ENCODE measurements at places on chromosomes 13 and 19.

DNA sequence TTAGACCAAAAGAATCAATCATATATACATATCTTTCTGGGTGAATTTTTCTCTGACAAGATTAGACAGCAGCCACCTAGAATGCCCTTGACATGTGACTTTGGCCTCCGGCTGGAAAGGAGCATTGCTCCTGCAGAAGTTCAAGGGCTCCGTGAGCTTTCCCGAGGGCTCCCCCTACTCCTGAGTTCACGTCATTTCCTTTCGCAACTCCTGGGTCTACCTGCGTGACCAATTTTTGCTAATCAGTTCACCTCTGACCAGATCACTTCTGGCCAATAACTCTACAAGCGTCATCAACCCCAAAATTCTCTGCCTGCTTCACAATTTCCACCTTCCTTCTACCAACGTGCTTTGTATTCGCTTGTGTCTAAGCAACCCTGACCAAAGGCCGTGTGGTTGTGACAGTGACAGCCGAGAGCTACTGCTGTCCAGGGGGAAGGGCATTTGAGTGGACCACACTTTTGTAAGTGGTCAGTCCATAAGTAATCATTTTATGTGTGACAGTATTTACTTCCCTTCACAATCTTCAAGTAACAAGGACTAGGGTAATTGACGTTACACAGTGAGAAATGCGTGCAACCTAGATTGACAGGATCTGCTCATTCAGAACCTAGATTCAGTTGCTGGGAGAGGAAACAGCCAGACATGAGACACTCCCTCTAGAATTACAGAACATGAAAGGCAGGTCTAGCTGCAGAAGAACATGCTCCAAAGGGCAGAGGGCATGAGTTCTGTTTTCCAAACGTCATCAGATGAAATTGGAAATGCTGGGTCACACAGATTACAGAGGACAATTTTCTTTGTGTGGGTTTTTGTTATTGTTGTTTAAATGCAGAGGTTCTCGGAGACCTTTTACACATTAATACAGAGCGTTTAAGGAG lies 145.9 kb upstream of the SPACA7 start:
- DNase-seq: no peak

DNA sequence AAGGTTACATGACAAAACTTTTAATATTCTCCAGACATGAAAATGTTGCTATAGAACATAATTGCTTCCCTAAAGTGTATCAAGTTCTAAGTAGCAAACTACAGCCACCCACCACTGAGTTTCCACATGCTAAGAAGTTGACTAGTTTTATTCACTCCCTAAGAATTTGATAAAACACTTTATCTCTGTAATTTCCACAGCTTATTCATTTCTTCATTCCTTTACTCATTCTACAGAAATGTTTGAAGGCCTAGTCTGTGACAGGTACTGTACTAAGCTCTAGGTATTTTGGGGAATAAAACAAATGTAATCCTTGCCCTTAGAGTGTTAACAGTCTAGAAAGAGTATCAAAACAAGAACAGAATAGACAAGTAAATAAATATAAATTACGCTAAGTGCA lies 101.8 kb upstream of the DIAPH3 start:
- no peak for DNase-seq

GRCh38 chr13:79621902-79622301 lies 140.9 kb downstream of the NDFIP2 start:
- no peak for DNase-seq

GRCh38 chr19:7674010-7675005 lies 2.6 kb upstream of the MCEMP1 start:
- no peak for DNase-seq

- no peak for DNase-seq
Measured at GRCh38 chr19:944663-945241, 18.9 kb downstream of the ARID3A start.

- DNase-seq: peak; percentile 84
Measured at GRCh38 chr19:35612559-35613321, at the start of gene HAUS5. Gene HAUS5, plus strand, starts transcription at chr19:35612735. Its CDS starts 60 bp downstream, at chr19:35612795.

GRCh38 chr19:4059891-4060620 lies 6.6 kb downstream of the ZBTB7A start:
- DNase-seq: no peak

- peak; percentile 60 for DNase-seq
Measured at GRCh38 chr13:43815204-43815603, 28.4 kb upstream of the ENOX1 start.

DNA sequence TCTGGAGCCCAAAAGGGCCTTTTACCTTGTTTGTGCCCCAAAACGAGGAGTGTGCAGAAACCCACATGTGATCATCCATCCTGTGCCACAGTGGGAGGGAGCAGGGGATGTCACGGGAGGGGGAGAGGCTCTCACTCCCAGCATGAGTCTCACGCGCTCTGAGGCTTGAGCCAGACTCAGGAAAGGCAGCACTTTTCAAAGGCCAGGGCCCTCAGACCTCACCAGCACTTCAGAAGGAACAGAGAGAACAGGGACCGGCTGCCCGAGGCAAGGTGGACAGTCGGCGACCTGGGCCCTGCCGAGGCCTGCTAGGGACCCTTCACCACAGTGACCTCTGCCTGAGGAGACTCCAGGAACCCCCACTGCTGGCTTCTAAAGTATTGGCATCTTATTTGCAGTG lies 71.7 kb upstream of the WASF3 start:
- DNase-seq: no peak

- no peak for DNase-seq
Measured at GRCh38 chr13:89688918-89689317, 1658.6 kb upstream of the MIR17HG start.

DNA sequence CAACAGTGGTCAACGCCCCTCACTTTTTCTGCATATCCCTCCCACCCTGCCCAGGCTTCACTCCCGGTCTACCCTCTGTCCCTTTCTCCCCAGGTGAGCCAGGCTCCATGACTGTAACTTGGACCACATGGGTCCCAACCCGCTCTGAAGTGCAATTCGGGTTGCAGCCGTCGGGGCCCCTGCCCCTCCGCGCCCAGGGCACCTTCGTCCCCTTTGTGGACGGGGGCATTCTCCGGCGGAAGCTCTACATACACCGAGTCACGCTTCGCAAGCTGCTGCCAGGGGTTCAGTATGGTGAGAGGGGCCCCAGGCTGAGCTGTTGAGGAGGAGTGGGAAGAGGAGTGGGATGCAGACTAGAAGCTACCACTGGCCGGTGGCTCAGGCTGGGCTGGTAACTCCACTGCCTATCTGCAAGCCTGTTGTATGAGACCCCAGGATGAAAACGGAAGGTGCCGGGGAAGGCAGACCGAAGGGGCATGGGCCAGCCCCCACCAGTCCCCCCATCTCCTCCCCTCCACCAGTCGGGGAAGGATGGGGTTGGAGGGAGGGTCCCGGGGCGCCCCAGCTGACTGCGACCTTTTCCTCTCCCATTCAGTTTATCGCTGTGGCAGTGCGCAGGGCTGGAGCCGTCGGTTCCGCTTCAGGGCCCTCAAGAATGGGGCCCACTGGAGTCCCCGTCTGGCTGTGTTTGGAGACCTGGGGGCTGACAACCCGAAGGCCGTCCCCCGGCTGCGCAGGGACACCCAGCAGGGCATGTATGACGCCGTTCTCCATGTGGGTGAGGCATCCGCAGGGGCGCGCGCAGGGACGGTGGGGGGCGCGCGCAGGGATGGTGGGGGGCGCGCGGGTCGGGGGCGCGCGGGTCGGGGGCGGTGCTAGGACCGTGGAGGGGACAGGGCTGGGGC lies 14.4 kb downstream of the ACP7 start:
- DNase-seq: no peak

- DNase-seq: no peak
Measured at GRCh38 chr19:28208745-28209144, 1004.2 kb downstream of the UQCRFS1 start.

DNA sequence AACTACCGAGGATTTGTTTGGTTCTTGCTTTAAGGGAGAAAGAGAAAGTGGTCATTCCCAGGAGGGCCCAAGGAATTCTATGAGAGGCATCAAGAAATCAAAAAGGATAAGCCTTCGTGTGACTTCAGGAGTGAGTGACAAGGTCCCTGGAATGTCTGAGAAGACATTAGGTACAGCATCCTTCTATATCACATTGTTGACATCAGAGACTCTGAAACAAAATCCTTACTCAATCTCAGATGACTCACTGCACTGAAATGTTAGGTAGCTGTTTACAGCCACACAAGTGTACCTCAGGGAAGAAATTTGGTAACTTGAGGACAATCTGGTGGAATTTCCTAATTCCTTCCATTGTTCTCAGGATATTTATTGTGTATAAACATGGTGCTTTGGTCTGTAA lies 7.9 kb upstream of the LGALS14 start:
- DNase-seq: no peak

DNA sequence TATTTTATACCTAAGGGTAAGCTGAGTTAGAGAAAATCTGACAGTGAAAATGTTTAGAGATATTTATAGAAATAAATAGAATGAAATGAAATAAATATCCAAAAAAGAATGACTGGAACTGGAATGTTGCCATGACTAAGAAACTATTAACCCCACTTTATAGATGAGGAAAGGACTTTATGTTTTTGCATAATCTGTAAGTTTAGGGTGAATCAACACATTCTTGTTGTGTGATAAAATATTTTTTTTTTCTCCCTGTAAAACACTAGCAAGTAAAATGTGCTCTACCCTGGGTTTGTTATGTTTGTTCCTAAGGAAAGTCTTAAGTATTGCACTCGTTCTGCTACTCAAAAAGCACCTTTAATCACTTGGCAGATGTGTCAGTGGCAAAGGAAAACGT lies 83.8 kb upstream of the KL start:
- DNase-seq: no peak

DNA sequence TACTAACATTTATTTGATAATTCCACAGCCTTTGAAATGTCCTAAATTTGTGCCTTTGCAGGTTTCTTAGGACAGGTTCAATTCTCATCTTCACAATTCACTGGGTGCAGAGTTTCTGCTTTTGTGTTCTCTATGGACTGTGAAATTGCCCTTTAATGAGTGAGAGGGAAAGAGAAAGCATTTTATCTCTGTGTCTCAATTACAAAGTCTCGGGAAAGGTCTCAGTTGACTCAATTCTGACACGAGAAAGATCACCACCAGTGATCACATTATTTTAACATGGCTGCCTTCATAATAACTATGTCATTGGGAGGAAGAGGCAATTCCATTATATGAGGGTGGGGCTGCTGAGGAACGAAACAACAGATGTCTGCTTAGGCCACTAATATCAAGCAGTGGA lies 26.2 kb upstream of the LRCH1 start:
- DNase-seq: no peak

DNA sequence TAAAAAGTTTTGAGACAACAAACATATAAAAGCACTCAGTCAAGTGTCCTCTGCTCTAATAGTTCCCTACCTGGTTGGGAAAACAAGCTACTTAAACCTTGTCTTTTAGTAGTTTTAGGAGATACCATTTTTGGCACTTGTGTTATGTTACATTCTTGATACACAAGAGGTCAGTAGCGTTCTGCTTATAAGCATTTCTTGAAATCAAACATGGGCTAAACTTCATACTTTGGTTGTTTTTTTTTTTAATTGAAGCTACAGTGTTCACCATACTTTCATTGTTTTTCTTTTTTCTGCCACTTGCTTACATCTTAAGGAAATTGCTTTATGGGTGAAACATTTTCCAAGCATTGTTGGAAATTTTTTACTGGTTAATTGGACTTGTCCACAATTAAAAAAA lies 12.9 kb downstream of the NHLRC3 start:
- DNase-seq: peak; percentile 27

All from amniotic stem cell (primary cell).